ENCODE measurements at places on chromosomes 4 and X. TPM values are rescaled to one million over a fixed set of nuclear protein-coding genes. Genes with fewer than 3 reads are reported as not detected.

BMPR1B gene
- total RNA-seq: 0.56 TPM

NALF2 gene
- under 0.01 TPM for total RNA-seq

MAML3 gene
- 1.7 TPM for total RNA-seq

ACTRT1 gene
- total RNA-seq: not detected

HDX gene
- 4.5 TPM for total RNA-seq

MAGEB10 gene
- total RNA-seq: not detected

CYP4V2 gene
- total RNA-seq: 34.7 TPM

NWD2 gene
- not detected for total RNA-seq

PGAM4 gene
- not detected for total RNA-seq

CYLC1 gene
- not detected for total RNA-seq

TMEM31 gene
- total RNA-seq: not detected

CLGN gene
- total RNA-seq: 1.1 TPM

IL15 gene
- 3.3 TPM for total RNA-seq

MAOA gene
- total RNA-seq: 11.0 TPM

PDE6B gene
- total RNA-seq: not detected

MAGEA3 gene
- total RNA-seq: not detected

FNIP2 gene
- total RNA-seq: 37.5 TPM

TLR6 gene
- 2.3 TPM for total RNA-seq

MUC7 gene
- total RNA-seq: not detected

LNX1 gene
- 1.2 TPM for total RNA-seq

TREX2 gene
- total RNA-seq: 4.4 TPM

HTR2C gene
- total RNA-seq: not detected

MTMR1 gene
- total RNA-seq: 28.0 TPM

CDX4 gene
- not detected for total RNA-seq

PTTG2 gene
- total RNA-seq: not detected

GAGE13 gene
- not detected for total RNA-seq

SHROOM4 gene
- 2.0 TPM for total RNA-seq

ZNF732 gene
- 1.2 TPM for total RNA-seq

USP51 gene
- 1.2 TPM for total RNA-seq

FAM9C gene
- not detected for total RNA-seq

TBC1D19 gene
- total RNA-seq: 30.9 TPM

GPR173 gene
- total RNA-seq: 2.0 TPM

MAGEA2B gene
- not detected for total RNA-seq

MAGEA10 gene
- not detected for total RNA-seq

ADRA2C gene
- total RNA-seq: 0.85 TPM

SOX3 gene
- total RNA-seq: not detected

DRD5 gene
- total RNA-seq: not detected

NOA1 gene
- 12.7 TPM for total RNA-seq

JAKMIP1 gene
- total RNA-seq: not detected

MND1 gene
- 10.2 TPM for total RNA-seq

CXCR3 gene
- total RNA-seq: not detected

KLHL13 gene
- 7.1 TPM for total RNA-seq

SCML2 gene
- 0.56 TPM for total RNA-seq

FAAH2 gene
- not detected for total RNA-seq

MAGEE2 gene
- not detected for total RNA-seq

CISD2 gene
- 29.5 TPM for total RNA-seq

IL2RG gene
- not detected for total RNA-seq

SPANXB1 gene
- not detected for total RNA-seq

KLHL4 gene
- 4.4 TPM for total RNA-seq

NPY5R gene
- under 0.01 TPM for total RNA-seq

RPS6KA3 gene
- total RNA-seq: 41.2 TPM

ARAF gene
- 15.9 TPM for total RNA-seq

TMEM185A gene
- total RNA-seq: 12.8 TPM

CFAP47 gene
- total RNA-seq: under 0.01 TPM

ALB gene
- not detected for total RNA-seq
